ENCODE measurements at places on chromosomes 6 and 20.

DNA sequence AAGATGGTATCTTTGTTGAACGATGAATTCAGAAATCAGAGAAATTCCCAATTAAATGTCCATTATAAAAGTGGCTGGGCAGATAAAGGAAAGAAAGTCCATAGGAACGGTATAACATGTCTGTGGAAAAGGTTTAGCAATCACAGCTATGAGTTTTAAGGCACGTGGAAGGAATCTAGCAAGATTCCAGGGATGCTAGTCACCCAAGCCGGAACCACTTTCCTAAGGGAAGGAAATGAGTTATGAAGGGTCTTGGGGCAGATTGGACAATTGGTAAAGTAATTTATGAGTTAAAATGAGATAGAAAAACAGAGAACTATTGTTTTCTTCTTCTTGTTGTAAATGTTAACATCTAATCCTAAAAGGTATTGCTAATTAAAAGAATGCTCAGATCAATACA, 384.8 kb downstream of the ADGRB3 start:
- peak; percentile 36 for DNase-seq

GRCh38 chr20:58286729-58287128, 22.8 kb upstream of the RAB22A start:
- DNase-seq = no peak

DNA sequence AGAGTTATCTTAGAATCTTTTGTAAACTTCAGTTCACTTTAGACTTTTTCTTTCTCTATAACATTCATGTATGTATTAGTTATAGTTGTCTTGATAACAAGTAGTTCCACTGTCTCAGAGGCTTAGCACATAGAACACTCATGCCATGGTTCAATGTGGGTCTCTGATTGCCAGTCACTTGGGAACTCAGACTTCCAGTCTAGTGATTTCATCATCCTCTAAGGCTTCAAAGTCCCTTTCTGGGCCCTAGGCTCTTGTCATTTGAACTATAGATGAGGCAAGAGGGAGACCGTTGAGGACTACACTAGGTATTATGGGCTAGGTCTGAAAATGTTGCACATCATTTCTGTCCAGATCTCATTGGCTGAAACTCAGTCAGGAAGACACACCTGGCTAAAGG, 8.4 kb upstream of the EEF1E1 start:
- DNase-seq = no peak

- peak; percentile 41 for DNase-seq
These were observed 220.8 kb upstream of the FOXA2 start for GRCh38 chr20:22805219-22805618.

DNA sequence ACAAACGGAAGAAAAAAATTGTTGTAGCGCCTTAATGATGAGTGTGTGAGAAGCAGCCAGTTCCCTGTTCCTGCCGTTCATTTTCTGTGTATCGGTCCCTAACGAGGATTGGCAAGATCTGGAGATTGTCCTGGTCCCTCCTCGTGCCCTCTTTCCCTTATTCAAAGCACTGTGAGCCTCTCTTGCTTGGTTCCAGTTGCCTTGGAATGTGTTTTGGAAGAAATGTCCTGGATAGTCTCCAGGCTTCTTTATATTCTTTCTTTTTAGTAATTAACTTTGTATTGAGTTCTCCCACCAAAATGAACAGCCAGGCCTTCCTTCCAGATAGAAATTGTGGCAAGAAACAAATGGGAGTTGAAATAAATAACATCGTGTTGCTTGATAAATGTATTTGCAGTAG, 348.3 kb downstream of the CDH26 start:
- DNase-seq = no peak

DNA sequence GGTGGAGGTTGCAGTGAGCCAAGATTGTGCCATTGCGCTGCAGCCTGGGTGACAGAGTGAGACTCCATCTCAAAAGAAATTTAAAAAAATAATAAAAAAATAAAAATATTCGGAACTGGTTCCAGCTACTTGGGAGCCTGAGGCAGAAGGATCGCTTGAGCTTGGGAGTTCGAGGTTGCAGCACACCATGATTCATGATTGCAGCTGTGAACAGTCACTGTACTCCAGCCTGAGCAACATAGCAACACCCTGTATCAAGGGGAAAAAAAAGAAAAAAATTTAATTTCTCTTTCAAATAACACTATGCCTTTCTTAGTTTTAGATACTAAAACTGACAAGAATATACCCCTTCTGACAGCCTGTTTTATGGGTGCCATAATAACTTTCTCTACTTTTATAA, 10.5 kb downstream of the KDM1B start:
- no peak for DNase-seq

DNA sequence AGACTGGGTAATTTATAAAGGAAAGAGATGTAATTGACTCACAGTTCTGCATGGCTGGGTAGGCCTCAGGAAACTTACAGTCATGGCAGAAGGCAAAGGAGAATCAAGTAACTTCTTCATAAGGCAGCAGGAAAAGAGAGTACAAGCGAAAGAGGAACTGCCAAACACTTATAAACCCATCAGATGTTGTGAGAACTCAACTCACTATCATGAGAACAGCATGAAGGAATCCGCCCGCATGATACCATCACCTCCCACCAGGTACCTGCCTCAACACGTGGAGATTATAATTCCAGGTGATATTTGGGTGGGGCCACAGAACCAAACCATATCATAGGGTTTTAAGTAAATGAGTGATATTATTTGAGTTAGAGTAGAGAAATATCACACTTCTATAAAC, 189.3 kb downstream of the TSHZ2 start:
- no peak for DNase-seq

DNA sequence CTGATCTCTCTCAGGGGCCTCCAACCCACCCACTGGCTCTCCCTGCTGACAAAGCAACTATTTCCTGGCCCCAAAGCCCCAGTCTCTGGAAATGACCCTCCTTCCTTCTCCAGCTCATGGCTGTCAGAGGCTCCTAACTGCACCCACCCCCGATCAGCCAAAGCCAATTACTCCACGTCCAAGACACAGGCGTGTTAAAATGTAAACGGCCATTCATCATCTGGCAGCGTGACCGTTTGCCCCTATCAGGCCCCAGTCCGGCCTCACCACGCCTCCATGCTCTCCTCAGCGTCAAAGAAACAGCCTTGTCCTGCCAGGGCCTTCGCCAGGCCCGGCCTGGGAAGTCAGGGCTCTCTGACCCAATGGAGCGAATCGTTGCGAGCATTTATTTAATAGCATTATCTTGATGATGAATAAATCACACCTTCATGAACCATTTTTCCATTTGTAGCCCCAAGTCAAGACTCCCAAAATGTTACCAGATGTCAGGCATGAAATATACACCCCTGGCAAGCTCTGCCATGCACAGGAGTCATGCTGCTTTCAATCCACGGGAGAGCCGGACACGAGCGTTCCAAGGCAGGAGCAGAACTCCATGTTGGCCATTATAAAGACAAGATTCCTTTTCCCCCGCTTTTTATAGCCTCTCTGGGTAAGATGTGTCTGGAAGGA, 17.7 kb downstream of the RIPOR3 start:
- no peak for DNase-seq

GRCh38 chr20:62571669-62572344, 70.5 kb upstream of the SLCO4A1 start:
- DNase-seq = no peak

- peak; percentile 47 for DNase-seq
These were observed 32.0 kb downstream of the ATXN1 start for GRCh38 chr6:16729183-16729691.

- DNase-seq = no peak
These were observed 31.8 kb upstream of the SLC35D3 start for GRCh38 chr6:136890194-136890839.

- DNase-seq = peak; percentile 71
These were observed 172.9 kb downstream of the ADGRG6 start for GRCh38 chr6:142474531-142475289.

DNA sequence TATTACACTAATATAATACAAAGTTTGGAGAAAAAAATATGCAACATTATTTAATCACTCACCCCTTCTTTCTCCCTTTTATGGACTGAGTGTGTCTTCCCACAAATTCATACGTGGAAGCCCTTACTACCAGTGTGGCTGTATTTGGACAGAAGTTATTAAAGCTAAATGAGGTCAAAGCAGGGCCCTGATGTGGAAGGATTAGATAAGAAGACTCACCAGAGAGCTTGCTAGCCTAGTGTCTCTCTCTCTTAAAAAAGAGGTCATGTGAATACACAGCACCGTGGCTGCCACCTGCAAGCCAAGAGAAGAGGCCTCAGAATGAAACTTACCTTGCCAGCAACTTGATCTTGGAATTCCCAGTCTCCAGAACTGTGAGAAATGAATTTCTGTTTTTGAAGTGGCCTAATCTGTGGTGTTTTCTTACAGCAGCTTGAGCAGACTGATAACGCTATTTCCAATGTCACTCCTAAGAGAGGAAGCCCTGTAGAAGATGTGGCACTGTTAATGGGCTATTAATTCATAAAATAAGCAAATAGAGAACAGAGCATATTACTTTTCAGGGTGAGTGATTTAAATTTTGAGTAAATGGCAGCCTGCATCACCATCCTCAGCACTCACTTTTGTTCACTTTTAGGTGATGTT, 233.4 kb downstream of the TBC1D7 start:
- DNase-seq = no peak

DNA sequence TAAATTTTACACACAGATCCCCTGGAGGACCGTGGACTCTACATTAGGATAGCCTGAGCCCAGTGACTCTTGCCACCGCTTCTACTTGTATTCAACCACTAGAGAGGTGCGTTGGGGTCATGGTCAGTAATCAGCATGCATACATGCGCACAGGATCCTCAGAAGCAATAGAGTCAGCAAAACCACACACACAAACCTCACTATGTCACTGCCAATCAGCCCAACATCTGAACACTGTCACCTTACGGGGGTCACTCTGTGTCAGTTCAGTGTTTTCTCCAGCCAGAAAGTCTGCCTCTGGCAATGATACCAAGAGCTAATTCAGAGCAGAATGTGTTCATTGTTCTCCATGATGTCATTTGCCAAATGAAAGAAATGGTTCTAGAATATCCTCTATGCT, 225.3 kb downstream of the KHDC1L start:
- DNase-seq = no peak

DNA sequence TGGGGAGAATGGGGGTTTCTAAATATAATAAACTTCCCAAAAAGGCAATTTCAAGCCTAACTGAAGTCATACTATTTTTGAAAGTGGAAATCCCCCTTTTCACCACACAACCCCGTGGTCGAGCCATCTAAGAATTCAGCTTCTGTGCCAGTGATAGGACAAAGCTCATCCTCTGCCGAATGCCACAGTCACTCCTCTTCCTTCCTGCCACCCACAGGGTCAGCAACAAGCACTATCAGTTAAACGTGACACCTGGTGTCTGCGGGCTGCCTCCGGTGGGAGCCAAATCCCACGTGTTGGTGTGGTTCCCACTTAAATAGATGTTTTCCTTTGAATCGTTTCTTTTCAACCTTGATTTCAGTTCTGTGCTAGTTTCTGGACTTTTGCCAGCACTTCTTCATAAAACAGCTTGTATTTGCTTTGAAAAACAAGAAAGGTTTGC, 60.7 kb downstream of the TNFAIP3 start:
- peak; percentile 52 for DNase-seq

GRCh38 chr6:108133594-108134179, 32.1 kb upstream of the NR2E1 start:
- peak; percentile 80 for DNase-seq

GRCh38 chr6:43914272-43915147, 144.5 kb downstream of the VEGFA start:
- no peak for DNase-seq

GRCh38 chr6:55756531-55757031, 118.8 kb downstream of the BMP5 start:
- no peak for DNase-seq

GRCh38 chr6:149135809-149136208, 181.7 kb upstream of the TAB2 start:
- no peak for DNase-seq

- DNase-seq = no peak
These were observed 41.7 kb downstream of the COL19A1 start for GRCh38 chr6:69907981-69908498.

- no peak for DNase-seq
These were observed 21.0 kb upstream of the PNISR start for GRCh38 chr6:99446076-99446475.

GRCh38 chr6:48426636-48427035, 315.6 kb upstream of the PTCHD4 start:
- DNase-seq = peak; percentile 16

- no peak for DNase-seq
These were observed 34.0 kb upstream of the FANCE start for GRCh38 chr6:35417979-35418661.

Measured in endothelial cell of umbilical vein (primary cell).